Stimulated activated CD8-positive, alpha-beta memory T cell treated with anti-CD3 and anti-CD28 coated beads, Interleukin-4, amount 100 ng/mL, for 1 hour (primary cell): ENCODE measurements at places on chromosomes 2 and 18.

DNA sequence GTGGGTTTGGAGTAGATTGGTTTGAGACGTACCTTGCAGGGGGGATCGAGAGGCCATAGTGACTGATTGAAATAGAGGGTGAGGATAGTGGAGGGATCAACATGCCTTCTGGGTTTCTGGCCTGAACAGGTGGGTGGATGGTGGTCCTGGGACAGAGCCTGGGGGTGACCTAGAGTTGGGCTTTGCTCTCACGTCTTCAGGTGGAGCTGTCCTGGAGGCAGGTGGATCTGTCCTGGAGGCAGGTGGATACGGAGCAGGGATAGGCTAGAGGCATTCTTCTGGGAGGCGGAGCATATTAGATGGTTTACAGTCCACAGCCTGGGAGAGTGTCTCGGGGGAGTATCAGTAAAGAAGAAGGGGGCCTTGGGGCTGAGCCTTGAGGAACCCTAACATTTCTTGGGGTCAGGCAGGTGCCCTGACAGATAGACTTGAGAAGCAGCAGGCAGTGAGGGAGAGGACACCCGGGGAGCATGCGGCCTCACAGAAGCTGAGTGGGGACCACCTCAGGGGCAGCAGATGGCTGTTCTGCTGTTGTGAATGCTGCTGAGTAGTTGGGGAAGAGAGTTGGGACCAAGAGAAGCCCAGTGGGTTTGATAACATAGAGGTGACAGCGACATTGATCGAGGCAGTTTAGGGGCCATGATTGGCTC is 1.6 kb downstream of the CAPN10 start:
- no peak for DNase-seq

DNA sequence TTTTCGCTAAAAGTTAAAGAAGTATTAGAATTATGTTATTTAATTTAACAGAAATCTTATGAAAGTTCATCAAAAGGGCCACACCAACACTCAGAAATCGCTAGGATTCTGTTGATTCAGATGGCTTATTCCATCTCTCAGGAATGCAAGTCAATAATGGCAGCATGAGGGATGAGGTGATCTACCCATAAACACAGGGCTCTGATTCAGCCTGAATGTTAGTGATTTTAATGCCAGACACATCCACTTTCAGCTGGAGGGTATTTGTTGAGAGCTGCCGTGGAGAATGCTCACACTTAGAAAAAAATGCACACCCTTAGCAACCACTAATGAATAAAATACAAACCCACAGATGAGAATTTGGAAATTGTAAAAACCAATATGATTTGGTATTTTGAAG is 173.3 kb upstream of the ERBB4 start:
- no peak for DNase-seq

DNA sequence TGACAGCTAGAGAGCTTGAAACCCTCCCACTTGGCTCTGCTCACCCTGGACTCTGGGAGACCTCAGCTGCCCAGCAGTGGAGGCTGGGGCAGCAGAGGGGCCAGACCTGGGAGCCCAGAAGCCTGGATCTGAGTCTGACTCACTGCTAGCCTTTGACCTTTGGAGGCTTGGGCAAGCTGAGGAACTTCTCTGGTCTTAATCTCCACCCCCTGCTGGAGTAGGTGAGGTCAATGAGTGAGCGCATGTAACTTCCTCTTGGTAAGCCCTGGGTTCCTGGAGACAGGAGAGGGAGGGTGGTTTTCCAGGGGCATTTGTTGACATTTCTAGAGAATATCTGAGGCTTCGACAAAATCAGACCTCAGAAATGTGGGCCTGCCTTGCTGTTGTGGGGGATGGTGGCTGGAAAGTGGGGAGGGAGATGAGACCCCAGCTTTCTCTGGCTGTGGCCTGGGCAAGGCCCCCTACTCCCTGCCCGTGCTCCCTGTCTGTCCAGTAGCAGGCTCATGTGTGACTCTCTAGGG is 73.0 kb upstream of the YWHAQ start:
- no peak for DNase-seq

- DNase-seq = no peak
These were observed 35.5 kb downstream of the EFEMP1 start for GRCh38 chr2:55887901-55888624.

GRCh38 chr2:88180605-88181240 is 10.6 kb downstream of the THNSL2 start:
- DNase-seq = no peak

DNA sequence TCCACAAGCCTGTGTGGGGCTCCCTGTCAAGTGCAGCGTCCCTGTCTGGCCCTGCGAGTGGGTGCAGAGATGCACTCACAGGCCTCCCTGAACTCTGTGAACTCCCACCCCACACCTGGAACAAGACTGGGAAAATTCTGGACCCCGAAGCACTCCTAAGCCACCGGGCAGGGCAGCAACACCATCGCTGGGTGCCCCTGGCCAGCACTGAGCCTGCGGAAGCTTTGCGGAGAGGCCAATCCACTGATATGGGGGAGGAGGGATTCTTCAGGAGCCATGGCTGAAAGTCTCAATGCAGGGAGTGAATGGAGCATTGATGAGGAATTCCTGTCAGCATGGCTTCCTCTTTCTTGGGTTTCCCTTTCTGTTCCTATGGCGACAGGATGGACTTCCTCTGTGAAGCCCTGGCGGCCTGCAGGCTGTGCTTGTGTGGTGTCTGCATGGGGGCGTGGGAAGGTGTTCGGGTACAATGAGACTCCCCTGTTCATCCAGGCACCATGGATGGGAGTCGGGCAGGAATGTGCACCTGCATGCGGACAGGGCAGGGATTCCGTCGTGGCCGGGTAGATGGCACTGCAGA is 15.1 kb downstream of the TRIB2 start:
- no peak for DNase-seq

- no peak for DNase-seq
These were observed 1303.1 kb upstream of the DDX18 start for GRCh38 chr2:116511426-116511825.

DNA sequence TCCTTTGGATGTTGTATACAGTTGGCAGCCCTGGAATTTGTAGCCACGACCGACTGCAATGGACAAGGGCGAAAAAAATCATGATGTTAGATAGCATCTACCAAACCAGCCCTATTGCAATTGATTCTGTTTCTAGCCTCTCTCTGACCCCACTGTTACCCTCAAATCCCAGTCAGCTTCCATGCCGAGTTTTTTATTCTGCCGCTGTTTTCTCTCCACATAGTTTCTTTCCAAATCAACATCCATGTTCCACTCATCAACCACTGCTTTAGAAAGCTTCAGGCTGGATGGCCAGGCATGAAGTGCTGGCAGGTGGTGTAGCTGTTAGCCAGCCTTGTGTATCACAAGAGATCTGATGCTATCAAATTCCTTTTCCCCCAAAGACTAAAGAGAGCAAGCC is 272.8 kb downstream of the FIGN start:
- no peak for DNase-seq

- no peak for DNase-seq
These were observed 541.9 kb downstream of the TMX3 start for GRCh38 chr18:68172842-68173549.

- DNase-seq = no peak
These were observed 8.9 kb upstream of the REL start for GRCh38 chr2:60872510-60872928.

DNA sequence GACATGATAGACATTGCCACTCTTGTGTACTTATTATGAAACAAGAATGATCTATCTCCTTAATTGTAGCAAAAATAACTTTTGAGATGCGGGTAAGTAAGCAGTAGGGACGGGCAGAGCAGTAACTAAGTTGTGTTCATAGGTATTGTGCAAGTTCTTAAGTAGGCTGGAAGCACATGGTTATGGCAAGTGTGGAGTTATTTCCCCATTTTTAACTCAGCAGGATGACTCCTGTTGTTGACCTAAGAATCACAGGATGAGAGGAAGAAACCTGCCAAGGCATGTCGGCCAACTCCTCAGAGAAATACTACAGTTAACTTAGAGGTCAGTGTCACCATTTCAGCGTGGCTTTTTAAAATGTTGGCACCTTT is 51.1 kb upstream of the FN1 start:
- no peak for DNase-seq

GRCh38 chr18:54558609-54559585 is 32.1 kb upstream of the DYNAP start:
- DNase-seq = no peak

DNA sequence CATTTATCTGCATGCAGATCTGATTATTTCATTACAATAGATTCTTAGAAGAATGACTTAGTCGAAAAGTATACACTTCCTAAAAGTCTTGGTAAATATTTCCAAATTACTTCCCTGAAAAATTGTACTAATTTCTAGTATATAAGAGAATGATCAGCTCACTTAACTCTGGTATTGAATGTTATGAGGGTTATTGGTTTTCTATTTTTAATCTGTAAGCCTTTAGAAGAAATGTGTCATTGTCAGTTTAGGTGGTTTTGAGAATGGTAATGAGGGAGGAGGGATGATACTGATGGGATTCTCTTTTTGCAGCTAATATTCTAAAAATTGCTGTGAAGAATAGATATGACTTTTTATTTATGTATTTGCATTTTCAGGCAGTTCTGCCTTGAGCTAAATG is 23.9 kb downstream of the MOB4 start:
- DNase-seq = no peak

DNA sequence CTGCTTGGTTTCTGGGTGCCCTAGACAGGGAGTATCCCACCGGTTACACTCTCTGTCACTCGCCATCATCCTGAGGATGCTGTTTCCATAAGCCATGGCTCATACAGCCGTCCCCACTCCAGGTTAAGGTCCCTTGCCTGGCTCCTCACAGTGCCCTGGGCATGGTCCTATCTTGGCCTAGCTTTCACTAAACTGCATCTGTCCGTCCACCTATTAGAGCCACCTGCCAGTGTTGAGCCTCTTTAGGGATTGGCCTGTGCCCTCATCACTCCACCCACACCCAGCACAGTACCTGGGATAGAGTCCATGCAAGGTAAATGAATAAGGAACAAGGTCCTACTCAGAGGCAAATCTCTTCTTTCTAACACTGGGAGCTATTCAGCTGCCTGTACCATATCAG is 320.1 kb downstream of the GBX2 start:
- DNase-seq = no peak

GRCh38 chr2:43024515-43025011 is 201.8 kb downstream of the ZFP36L2 start:
- DNase-seq = no peak

- no peak for DNase-seq
These were observed at the start of gene NCK2 for GRCh38 chr2:105744909-105745853. Gene NCK2 (plus strand): TSS chr2:105744912. CDS start chr2:105855064, 110,152 bp downstream.

DNA sequence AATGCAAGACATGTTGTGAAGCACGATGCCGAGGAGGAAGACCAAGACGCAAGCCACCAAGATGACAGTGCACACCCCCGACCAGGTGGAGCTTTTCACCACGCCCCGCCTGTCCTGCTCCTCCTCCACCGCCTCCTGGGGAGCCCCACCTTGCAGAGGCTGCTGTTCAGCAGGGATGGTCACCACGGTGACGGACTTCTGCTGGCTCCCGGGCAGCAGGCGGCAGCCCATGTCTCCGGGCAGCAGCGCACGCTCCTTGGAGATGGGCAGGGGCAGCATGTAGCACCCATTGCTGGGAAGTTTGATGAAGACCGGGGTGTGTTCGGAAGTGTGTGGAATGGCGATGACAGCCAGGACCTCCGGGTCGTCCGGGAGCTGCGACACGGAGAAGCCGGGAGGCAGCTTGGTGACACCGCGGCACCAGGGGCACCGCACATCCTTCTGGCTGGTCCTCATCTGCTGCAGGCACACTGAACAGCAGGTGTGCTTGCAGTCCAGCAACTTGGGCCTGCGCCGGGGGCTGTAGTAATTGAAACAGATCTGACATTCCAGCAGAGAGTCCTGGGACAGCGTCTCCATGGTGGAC is 76.8 kb downstream of the RNF152 start:
- DNase-seq = no peak

GRCh38 chr18:12946549-12947284 is 1.1 kb upstream of the SEH1L start:
- no peak for DNase-seq

GRCh38 chr2:57881998-57882888 is 164.4 kb upstream of the VRK2 start:
- no peak for DNase-seq

- no peak for DNase-seq
These were observed 42.6 kb downstream of the EDAR start for GRCh38 chr2:108946442-108946841.

DNA sequence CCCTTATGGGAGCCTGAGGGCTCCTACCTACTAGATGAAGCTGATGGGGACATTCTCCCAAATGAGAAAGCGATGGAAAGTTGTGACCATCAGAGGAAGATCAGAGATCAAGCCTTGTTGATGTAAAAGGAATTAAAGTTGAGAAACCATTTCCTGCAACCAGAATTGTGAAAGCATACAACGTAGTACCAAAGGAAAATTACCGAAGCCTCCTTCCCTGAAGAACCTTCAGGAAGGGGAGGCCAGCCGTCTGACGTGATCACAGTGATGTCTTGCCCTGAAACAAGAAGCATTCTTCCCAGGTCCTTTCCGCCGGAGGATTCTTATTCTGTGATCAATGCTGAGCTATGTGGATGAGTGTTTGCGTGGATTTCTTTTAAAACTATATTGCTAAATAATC is 211.6 kb upstream of the TNP1 start:
- no peak for DNase-seq

GRCh38 chr2:194822657-194823056 is 834.4 kb upstream of the SLC39A10 start:
- no peak for DNase-seq

DNA sequence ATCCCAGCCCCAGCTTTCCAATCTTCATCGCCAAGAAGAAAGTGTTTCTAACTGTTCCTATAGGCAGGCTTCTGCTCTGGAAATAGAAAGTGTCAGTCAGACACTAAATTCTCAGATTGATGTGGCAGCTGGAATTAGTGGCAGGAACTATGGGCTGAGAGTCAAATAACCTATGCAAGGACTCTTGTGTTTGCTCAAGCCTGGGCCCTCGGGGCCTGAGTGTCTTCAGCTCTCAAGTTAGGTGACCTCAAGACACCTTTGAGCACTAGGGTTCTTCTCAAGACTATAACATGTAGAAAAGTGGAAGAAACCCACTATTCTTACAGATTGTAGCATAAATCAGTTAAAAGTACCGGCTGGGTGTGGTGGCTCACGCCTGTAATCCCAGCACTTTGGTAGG is 694.5 kb downstream of the RNF144A start:
- no peak for DNase-seq

DNA sequence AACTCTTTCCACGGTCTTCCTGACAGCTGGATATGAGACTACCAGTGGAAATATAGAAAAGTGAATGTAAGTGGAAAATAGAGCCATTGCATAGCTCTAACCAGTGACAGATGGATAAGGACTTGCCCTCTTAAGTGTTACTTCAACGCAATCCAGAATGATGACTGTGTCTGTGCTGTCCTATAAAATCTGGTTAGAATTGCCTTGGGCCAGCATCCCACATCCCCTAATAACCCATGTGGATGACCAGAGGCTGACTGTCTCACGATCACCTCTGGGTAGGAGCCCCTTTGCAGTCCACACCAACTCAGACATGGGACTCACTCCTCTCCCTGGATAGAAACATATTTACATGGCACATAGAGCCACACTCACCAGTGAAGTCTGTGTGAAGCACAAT is 186.6 kb downstream of the C1D start:
- DNase-seq = no peak
